ENCODE measurements at places on chromosomes 6 and 20.
A peak's percentile ranks its signal among the peaks of the same experiment; 100 is the strongest.

GRCh38 chr20:45325371-45325770 lies 17.3 kb upstream of the MATN4 start:
- no peak for DNase-seq

- DNase-seq = no peak
Observed at GRCh38 chr6:53794137-53794719, 577 bp upstream of the LRRC1 start.

DNA sequence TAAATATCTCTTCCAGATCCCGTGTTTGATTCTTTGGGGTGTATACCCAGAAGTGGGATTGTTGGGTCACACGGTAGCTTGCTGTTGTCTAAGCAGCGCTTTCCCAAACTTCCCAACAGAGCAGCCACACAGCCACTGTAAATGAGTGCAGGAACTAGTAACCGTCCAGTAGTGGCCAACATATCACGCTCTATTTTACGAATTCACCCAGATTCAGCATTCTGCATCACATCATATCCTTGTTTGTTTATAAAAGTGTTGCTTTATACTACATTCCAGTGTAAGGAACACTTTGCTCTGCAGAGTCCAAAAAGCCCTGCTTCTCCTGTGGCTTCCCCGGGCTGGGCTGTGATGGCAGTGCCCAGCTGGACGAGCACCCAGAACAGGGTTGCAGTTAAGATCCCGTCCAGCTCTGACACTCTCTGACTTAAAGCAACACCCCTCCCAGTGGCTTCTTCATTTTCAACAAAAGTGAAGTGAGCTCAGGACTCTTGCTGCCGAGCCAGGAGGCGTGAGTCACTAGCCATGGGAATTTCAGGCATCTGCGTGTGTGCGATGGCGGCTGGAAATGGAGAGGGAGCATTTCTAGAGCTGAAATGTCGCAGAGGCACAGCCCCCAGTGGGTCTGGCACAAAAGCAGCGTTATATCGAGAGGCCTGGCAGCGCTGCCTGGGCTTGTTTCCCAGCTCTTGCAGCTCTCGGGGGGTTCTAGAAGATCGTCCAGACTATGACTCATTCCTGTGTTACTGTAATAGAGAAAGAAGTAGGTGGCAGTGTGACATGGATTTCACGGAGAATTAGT lies 216.3 kb upstream of the ECI2 start:
- DNase-seq = peak; percentile 62

GRCh38 chr6:154230910-154231595 lies 125.5 kb downstream of the IPCEF1 start:
- no peak for DNase-seq

DNA sequence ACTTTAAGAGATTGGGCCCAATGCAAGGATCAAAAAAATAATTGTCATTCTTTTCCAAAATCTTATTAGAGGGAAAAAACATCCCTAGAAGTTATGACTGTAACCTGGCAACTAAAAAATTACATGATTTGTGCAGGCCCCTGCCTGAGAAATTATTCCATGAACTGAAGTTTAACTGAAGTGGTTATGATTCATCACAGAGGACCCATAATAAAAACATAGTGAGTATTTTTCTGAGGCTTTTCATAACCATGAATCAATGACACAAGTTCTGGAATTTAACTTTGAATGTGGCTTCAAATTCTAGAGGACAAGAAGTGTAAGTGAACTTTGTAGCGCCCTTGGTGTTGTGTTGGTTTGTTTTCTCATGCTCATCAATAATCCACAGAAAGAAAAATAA lies 31.1 kb upstream of the CARMIL1 start:
- no peak for DNase-seq

DNA sequence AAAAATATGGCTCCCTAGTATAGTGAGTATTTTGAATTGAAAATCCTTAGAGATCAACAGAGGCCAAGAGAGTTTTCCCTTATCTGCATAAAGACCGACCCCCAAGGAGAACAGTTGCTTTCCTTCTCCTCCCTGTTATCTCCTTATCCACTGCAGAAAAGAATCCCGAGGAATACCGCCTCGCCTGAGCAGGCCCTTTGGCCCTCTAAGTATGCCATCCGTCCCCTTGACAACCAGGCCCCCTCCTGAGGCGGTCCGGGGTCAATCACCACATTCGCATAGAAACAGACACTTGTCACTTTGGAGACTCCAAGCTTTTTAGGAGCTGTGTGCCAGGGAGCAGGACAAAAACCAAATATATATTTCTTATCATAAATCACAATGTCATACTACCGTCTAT lies 15.9 kb upstream of the GGTLC1 start:
- DNase-seq = no peak

DNA sequence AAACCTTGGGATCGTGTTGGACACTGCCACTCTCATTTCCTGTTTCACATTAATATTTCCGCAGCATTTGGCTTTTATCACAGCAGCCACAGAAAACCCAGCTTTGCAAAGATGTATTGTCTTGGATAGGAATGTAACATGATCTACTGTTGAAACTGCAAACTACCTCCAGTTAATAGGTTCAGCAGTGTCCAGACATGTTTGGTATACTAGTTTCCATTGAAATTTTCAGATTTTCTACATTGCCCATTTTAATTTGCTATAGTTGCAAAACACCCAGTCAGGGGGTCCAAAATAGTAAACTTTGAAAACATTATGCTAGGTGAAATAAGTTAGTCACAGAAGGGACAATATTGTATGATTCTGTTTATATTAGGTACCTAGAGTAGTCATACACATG lies 3.3 kb downstream of the ANKRD6 start:
- DNase-seq = no peak

DNA sequence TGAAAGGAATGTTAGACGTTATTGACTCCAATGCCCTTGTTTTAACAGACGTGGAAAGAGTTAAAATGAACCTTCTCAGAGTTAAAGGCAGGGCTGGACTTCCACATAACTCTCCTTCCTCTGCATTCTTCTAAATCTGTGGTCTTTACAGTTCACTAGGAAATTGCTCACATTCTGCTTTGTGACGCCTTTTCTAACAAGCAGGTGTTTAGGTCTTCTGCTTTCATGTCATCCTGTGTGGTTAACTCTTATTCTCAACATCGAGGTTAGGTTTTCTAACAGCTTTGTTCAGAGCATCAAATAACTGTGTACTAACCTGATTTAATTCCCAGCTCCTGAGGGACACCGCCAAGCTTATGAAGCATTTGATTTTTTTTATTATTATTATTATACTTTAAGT lies 81.3 kb upstream of the NT5E start:
- DNase-seq = no peak

DNA sequence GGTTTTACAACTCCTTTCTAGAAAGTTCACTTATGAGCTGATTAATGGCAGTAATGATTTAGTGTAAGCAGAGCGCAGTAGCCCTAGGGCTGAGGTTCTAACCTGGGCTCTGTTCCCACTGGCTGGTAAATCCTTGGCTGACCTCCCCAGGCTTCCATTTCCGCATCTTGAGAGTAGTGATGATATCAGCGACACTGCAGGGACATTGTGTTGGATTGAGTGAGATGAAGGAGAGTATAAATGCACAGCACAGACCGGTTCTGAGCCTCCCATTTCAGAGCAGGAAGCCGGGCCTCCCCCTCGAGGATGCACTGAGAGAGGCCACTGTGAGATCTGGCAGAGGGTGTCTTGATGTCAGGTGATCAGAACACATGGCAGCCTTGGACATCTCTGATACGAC lies 477.2 kb upstream of the SULF2 start:
- DNase-seq = no peak

DNA sequence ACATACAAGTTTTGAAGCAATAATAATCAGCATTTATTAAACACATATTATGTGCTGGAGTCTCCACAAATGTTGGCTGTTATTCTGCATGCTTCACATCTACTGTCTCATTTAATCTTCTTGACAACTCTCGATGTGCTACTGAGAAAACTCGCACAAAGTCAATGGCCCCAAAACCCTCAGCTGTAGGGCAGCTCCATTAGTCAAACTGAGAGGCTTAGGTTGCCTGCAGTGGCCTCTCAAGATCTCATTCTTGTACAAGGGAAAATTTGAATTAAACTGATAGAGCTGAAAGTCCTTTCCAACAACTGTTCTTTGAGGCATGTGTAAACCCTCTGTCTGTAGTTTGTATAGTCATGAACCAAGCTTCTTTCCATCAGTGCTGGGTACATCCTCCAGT lies 49.8 kb downstream of the MBOAT1 start:
- DNase-seq = no peak

- DNase-seq = no peak
Observed at GRCh38 chr20:22615425-22615824, 31.1 kb upstream of the FOXA2 start.

All from forelimb muscle (tissue), 1 donor.